ENCODE measurements at places on chromosomes 4 and X.

GRCh38 chr4:154973244-154974035 is 192.4 kb downstream of the RBM46 start:
- no peak overlapping the region for H3K4me3 ChIP-seq
- H3K27ac ChIP-seq = no peak overlapping the region
- no peaks in the 10 kb centered on the region for H3K36me3 ChIP-seq
- no peaks in the 10 kb centered on the region for H3K4me1 ChIP-seq
- no peak for DNase-seq

DNA sequence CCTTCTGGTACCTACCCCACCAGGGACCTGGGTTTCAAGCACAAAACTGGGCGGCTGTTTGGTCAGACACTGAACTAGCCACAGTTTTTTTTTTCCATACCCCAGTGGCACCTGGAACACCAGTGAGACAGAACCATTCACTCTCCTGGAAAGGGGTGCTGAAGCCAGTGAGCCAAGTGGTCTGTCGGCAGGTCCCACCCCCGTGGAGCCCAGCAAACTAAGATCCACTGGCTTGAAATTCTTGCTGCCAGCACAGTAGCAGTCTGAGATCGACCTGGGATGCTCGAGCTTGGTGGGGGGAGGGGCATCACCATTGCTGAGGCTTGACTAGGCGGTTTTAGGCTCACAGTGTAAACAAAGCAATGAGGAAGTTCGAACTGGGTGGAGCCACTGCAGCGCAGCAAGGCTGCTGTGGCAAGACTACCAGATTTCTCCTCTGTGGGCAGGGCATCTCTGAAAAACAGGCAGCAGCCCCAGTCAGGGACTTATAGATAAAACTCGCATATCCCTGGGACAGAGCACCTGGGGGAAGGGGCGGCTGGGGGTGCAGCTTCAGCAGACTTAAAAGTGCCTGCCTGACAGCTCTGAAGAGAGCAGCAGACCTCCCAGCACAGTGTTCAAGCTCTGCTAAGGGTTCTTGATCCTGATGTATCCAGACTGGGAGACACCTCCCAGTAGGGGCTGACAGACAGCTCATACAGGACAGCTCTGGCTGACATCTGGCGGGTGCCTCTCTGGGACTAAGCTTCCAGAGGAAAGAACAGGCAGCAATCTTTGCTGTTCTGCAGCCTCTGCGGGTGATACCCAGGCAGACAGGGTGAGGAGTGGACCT is 223.0 kb downstream of the COX18 start:
- no peak overlapping the region for H3K27ac ChIP-seq
- H3K4me1 ChIP-seq = peaks cover 2% of the 10 kb centered on the region
- no peaks in the 10 kb centered on the region for H3K36me3 ChIP-seq
- H3K4me3 ChIP-seq = no peak overlapping the region

DNA sequence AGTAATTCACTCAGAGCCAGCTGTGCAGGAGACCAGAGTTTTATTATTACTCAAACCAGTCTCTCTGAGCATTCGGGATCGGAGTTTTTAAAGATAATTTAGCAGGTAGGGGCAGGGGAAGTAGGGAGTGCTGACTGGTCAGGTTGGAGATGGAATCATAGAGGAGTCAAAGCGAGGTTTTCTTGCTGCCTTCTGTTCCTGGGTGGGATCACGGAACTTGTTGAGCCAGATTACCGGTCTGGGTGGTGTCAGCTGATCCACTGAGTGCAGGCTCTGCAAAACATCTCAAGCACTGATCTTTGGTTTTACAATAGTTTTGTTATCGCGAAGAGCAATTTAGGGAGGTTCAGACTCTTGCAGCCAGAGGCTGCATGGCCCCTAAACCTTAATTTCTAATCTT is 63.6 kb downstream of the TRIM2 start:
- H3K27ac ChIP-seq = peak overlapping the region; percentile 81
- H3K36me3 ChIP-seq = peaks cover 9% of the 10 kb centered on the region
- H3K4me1 ChIP-seq = peaks cover 17% of the 10 kb centered on the region
- no peak for DNase-seq

- peak overlapping the region; percentile 70 for H3K4me3 ChIP-seq
- H3K4me1 ChIP-seq = peaks cover 8% of the 10 kb centered on the region
- H3K27ac ChIP-seq = peak overlapping the region; percentile 53
- peaks cover 18% of the 10 kb centered on the region for H3K27me3 ChIP-seq
- peak; percentile 53 for DNase-seq
Observed at GRCh38 chr4:52751487-52751911, 274 bp upstream of the ERVMER34-1 start.

- H3K4me1 ChIP-seq = no peaks in the 10 kb centered on the region
- no peaks in the 10 kb centered on the region for H3K27me3 ChIP-seq
- H3K27ac ChIP-seq = no peak overlapping the region
- no peak for DNase-seq
Observed at GRCh38 chr4:146283758-146284651, 69.7 kb downstream of the REELD1 start.

DNA sequence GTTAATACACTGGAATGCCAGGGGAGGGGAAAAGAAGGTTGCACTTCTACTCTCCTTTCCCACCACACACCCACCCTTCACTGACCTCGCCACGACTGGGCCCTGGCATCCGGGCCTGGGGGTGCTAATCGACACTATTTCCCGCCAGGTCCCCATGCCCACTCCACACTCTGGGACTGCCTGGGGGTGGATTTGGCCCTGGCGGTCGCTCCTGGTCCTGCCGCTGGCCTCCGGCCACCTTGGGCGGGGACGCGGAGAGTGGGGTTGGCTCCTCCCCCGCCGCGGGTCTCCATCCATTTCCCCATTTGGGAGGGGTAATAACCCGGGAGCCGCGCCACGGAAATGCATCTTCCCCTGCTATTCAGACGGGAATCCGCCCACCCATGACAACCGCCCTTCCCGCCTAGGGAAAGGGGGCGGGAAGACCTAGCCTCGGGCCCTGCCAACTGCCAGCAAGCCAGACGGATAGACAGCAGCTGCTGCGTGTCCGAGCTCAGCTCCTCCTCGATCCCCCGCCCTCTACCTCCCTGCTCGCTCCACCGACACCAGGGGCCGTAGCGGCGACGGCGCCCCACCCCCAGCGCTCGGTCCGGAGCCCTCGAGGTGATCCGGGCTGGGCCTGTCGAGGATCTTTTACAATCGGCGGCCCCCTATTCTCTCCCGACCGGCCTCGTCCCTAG is 78.1 kb downstream of the RLIM start:
- DNase-seq = peak; percentile 65
- no peaks in the 10 kb centered on the region for H3K27me3 ChIP-seq
- H3K36me3 ChIP-seq = peaks cover 4% of the 10 kb centered on the region

- H3K4me3 ChIP-seq = no peak overlapping the region
- H3K36me3 ChIP-seq = peaks cover 40% of the 10 kb centered on the region
- H3K27me3 ChIP-seq = no peaks in the 10 kb centered on the region
- peaks cover 27% of the 10 kb centered on the region for H3K4me1 ChIP-seq
- no peak overlapping the region for H3K27ac ChIP-seq
Observed at GRCh38 chr4:38017609-38018008, 57.4 kb downstream of the PTTG2 start.

DNA sequence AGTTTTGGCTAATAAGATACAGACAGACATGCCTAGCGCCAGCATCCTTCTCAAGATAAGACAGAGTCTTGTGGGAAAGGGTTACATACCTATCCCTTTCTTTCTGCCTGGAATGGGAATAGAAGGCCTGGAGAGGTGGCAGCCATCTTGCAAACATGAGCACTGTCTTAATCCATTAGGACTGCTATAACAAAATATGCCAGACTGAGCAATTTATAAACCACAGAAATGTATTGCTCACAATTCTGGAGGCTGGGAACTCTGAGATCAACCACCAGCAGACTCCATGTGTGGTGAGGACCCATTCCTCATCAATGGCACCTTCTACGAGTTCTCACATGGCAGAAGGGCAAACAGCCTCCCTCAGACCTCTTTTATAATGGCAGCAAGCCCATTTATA is 26.5 kb upstream of the NEIL3 start:
- H3K27ac ChIP-seq = no peak overlapping the region
- H3K36me3 ChIP-seq = no peaks in the 10 kb centered on the region
- no peaks in the 10 kb centered on the region for H3K27me3 ChIP-seq
- no peak overlapping the region for H3K4me3 ChIP-seq
- peaks cover 15% of the 10 kb centered on the region for H3K4me1 ChIP-seq
